Brain microvascular endothelial cell (primary cell): ENCODE measurements at places on chromosomes 6 and 20.

DNA sequence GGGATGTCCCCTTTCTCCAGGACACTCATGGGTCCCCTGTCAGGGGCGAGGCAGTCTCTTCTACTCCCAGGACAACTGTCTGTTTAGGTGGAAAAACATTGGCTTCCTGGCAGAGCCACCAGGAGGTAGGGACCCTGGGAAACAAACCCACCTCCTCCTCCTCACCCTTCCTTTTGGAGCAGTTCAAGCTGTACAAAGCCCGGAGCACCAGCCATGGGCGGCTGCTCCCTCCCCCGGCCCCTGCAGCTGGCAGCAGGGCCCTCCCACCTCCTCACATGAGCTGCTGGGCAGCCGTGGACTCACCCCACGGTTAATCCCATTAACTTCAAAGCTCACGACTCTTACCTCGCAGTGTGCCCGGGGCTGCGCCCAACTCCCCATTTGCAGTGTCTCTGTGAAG lies 48.6 kb downstream of the CDH4 start:
- DNase-seq = no peak

DNA sequence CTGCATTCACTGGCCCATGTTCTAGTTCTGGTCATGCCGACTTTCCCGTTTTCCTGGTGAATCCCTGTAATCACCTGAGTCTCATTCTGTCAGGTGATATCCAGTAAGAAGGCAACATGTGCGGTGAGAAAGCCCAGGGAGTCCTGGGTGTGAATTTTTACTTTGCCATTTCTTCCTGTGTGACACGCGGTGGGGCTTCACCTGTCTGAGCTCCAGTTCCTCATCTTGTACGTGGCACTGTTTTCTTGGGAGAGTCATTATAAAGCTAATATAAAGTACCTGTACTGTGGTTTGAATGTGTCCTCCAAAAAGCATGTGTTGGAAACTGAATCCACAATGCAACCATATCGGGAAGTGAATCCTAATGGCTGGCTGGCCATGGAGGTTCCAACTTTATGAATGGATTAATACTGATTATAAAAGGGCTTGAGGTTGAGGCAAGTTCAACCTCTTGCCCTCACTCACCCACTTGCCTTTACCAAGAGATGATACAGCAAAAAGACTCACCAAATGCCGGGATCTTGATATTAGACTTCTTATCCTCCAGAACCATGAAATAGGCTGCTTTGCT lies 5.1 kb downstream of the HLA-E start:
- DNase-seq = no peak

GRCh38 chr6:25452031-25452430 lies 172.9 kb downstream of the CARMIL1 start:
- DNase-seq = no peak

GRCh38 chr20:346640-347316 lies at the start of gene NRSN2:
Gene NRSN2 (plus strand): TSS chr20:347111. CDS start chr20:349644, 2,533 bp downstream.
- DNase-seq = peak; percentile 39

GRCh38 chr6:139588734-139589593 lies 214.5 kb upstream of the CITED2 start:
- peak; percentile 39 for DNase-seq

- DNase-seq = no peak
These were observed 17.2 kb upstream of the ADGRF1 start for GRCh38 chr6:47059216-47059885.

- no peak for DNase-seq
These were observed 1.1 kb upstream of the GRM4 start for GRCh38 chr6:34146801-34147592.

- DNase-seq = peak; percentile 93
These were observed 165.2 kb upstream of the AGPAT4 start for GRCh38 chr6:161439093-161439492.

DNA sequence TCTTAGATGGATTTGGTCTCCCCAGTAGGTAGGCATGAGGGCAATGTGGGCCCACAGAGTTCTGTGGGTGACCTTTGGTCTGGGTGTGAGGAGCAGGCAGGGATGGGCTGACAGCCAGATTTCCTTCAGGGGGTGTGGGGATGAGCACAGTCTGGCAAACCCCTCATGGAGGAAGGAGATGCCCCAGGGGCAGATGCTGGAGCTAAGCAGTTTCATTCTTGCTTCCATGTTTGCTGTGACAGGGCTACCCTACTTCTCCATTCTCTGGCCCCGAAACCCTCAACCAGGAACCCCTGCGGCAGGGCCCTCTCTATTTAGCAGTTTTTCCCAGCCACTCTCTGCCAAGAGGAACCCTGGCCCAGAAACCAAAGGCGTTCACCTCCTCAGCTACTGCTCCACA lies 40.4 kb downstream of the GCLC start:
- DNase-seq = no peak

DNA sequence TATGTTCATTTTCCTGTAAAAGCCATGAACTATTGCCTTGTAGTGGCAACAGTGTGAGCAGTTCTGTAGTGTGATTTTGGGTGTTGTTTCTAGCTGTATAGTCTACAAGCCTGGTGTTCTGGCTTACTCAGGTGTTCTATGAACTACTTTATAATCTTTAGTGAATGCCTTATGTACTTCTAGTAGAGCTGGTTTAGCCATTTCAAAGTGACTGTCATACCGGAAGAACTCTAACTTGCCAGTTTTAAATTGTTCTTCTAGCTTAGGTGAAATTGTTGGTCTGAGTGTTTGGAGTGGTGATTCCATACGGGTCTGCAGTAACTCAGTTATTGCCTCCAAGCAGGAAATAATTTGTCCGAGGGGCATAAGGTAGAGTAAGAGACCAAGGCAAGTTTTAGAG lies 150.2 kb upstream of the ZNF184 start:
- DNase-seq = no peak

- peak; percentile 88 for DNase-seq
These were observed 209.4 kb upstream of the MCHR2 start for GRCh38 chr6:100203400-100203799.

DNA sequence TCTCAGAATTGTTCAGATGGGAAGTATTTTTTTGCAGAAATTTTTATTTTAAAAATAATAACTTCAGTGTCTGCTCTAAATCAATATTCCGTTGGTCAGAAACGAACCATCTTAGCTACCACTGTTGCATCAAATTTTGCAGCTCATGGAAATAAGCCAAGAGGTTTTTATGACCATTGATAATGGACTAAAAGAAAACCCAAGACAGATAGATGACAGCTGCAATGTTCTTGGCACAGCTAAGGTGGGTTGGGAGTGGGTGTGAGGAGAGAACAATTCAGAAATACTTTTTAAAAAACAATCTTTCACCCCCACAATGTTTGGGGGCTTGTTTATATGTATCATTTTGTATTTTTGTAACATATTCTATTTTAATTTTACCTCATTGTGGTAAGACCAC lies 121.1 kb downstream of the PDE7B start:
- no peak for DNase-seq

GRCh38 chr6:24818346-24818745 lies 19.6 kb upstream of the ARMH2 start:
- DNase-seq = no peak
